HCT116 (cell line): ENCODE measurements at places on chromosomes 2 and 18.
A peak's percentile ranks its signal among the peaks of the same experiment; 100 is the strongest.

DNA sequence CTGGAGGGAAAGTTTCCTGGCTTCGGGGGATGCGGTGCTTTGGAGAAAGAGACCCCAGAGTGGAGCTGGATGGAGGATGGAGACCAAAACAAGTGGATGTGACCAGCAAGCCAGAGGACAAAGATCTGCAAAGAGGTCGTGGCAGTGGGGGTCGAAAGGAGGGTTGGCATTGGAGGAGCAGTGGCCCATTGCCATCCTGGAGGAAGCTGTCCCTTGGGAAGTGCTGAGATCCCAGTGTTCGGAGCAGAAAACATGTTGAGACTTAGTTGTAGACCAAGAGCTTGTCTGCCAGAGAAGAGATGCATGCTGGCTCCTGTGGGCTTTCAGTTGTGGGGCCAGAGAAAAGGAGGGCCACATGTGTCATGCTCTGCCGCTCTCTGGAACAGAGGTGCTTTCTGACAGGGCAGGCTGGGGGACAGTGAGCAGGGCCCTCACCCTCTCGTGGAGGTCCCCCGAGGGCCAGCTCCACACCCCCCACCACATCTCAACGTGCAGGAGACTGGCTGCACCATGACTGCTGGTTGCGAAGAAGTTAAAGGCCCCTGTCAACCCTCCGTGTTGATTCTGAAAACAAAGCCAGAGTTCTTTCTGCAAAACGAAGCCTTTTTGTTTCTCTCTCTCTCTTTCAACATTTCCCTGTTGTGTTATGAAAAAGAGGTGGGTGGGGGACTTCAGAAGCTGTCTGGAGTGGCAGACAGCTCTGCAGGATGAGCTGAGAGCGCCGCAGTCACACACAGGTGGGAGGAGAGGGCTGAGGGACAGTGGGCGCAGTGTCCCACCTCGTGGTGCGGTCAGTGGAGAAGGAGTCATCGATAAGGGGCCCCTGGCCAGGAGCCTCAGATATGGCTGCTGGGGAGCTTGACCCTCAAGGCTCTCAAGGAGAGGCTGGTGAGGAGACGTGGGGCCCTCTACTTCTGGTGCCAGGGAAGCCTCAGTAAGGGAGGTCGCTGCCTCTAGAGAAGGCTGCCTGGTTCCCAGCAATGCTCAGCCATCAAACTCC lies 77.6 kb upstream of the BCL2L11 start:
- DNase-seq, result no peak

DNA sequence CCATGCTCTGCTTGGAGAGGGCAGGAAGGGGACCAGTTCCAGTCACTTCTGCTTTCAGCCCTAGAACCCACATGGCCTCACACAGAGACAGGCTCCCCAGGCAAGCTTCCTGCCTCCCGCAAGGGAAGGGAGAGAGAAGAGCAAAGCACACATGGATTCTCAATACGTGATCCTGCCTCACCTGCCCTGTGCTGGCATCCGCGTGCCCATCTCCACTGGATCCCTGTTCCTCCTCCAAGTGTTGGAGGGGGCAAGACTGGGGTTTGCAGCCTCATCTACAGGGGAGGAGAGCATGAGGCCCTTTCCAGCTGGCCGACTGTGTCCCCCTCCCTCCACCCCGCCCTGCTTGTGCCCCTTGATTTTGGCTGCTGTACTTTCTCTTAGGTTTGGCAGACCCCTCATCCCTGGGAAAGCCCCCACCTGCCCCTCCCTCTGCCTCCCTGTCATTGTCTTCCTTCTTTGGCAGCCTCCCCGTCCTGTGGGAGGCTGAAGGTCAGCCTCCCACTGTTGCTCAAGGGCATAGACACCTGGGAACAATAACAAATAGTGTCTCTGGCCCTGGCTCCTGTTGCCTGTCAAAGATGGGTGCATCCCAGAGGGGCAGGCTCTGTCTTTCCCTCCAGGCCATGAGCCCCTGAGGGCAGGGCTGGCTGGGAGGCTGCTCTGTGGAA lies 22.7 kb downstream of the KCNF1 start:
- DNase-seq, result no peak

GRCh38 chr2:208254118-208254870 lies 577 bp downstream of the IDH1 start:
- DNase-seq, result peak; percentile 55

DNA sequence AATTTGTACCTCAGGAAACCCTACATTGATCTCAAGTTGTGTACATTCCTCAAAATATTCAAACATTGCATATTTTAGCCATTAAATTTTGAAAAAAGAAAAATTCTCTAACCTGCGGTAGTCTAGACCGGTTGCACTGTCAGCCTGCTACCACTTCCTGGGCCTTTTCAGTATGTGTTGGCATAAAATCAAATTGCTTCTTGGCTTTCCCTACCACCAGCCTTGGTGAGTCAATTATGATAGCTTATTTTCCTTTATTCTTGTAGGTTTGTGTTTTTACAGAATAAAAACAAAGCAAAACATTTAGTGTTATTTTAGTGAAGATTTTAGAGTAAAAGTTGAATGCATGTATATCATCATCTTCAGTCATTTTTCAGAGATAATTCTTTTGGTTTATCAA lies 61.2 kb downstream of the FAM171B start:
- DNase-seq, result no peak

- no peak for DNase-seq
Observed at GRCh38 chr2:201233812-201234662, 26.3 kb upstream of the CASP8 start.

DNA sequence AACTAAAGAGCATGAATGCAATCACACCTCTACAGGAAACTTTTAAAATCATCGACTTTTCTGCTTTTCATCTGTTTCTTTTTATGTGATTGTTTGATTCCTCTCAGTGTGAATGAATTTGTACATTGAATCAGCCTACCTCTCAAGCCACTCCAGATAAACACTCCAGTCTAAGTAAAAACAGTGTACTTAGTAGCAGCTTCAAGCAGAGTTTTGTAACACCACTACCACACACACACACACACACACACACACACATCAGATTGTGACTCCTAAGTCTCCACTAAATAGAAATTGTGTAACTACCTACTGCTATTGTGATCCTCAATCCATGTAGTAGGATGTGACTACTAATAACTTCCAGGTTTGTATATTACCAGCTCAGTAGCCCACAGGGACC lies 65.3 kb upstream of the EPB41L5 start:
- DNase-seq, result no peak
